ENCODE measurements at places on chromosomes 5 and 9.

DNA sequence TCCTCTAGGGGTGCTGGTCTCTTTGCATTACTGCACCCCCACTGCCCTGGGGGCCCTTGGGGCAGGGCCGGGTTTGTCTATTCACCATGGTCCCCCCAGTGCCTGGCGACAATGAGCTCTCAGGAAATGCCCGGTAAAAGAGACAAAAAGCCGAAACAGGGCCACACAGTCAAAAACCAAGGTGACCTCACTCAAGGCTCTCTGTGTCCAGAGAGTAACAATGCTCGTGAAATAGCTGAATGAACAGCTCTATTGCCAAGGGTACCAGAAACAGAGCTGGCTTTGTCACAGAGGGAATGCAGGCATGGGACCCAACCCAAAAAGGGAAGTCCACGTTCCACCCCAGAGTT, 16.0 kb downstream of the SH3PXD2B start:
- DNase-seq: no peak

DNA sequence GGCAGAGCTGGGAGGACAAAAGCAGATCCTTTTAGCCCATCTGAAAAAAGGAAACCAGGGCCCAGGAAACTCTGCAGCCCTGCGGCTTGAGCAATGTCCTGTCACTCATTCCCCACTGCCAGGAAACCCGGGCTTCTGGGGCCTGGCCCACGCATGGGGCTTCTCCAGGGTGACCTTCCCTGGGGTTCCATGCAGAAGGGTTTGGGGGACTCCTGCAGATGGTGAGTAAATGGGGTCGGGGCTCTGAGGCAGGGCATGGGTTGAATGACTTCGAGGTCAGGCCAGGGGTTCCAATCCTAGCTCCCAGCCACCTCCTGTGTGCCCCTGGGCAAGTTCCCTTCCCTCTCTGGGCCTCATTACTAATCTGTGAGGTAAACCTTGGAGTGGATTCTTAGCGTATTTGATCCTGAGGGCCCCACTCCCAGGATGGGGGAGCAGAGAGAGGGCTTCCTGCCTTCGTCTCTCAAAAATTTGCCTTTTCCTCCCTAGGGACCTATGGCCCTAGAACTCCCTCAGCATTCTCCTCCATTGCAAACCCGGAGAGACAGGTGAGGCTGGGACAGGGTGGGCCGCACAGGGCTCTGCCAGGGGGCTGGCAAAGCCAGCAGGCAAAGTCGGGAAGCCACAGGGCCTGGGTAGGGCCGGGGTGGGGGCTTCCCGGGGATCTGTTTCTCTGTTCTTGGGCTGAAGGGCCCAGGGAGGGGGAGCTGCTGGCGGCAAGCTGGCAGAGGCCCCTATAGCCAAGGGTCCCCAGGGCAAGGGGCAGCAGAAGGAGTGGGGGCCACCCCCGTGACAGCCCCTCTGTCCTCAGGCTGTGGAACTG, 25.8 kb downstream of the ADGRD2 start:
- no peak for DNase-seq

DNA sequence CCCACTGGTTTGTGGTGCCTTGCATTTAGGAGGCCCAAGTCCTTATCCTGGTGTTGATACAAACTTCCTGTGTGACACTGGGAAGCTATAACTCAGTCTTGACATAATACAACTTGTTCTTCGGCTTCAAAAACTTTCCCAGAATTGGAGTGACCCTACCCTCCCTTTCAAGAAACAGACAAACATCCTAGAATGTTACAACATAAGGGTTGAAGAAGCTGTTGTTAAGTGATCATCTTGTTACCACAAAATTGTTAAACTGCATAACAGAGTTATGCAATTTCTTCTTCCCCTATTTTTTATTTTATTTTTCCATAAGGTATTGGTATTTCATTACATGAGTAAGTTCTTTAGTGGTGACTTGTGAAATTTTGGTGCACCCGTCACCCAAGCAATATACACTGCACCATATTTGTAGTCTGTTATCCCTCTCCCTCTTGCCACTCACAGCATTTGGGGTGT, 21.3 kb downstream of the TLR4 start:
- DNase-seq: no peak

DNA sequence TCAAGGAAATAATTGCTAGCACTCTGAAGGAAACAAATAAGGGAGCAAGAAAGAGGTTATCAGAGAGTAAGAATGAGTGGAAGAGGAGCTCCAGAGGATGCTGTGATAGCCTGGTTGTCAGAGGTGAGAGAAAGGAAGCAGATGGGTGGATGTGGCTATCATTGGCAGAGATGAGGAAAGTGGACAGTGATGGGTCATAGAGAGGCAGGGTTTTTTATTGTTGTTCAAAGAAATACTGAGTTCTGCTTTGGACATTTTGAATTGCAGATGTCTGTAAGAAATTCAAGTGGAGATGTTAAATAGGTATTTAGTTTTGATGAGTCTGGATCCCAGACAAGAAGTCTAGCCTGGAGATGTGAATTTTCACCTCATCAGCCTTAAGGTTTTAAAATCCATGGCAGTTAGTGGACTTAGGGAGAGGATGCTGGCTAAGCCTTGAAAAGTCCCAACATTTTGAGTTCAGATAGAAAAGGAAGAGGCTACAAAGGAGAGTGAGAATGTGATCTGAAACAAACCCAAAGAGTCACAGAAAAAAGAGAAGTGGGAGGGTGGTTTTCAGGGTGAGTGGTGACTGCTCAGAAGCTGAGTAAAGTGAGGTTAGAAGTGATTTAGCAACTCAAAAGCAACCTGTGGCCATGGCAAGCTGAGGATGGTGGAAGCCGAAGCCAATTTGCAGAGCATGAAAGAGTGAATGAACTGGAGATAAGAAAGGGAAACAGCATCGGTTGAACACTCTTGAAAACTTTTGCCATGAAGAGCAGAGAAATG, 50.4 kb downstream of the PPIC start:
- DNase-seq: no peak

DNA sequence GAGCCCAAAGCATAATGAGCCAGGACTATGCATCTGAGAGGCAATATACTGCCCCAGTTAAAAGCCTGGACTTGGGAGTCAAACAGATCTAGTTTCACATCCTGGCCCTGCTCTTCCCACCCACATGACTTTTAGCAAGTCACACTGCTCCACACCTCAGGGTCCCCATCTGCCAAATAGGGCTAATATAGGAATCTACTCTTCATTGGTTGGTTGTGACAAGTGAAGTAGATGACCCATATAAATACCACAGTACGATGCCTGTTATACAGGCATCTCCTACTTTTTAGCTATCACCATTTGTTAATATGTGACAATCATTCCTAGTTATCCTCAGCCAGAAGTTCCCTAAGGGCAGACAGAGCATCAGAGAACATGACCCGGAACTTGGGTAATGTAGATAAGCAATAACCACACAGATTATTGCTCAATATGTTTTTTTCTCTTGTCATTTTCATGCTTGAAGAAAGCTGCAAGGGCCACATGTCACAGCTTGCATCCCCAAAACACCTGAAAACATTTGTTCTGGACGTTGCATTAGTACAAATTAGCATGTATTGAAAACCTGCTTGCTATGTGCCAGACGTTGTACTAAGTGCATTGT, 20.4 kb downstream of the ADAM19 start:
- DNase-seq: no peak

DNA sequence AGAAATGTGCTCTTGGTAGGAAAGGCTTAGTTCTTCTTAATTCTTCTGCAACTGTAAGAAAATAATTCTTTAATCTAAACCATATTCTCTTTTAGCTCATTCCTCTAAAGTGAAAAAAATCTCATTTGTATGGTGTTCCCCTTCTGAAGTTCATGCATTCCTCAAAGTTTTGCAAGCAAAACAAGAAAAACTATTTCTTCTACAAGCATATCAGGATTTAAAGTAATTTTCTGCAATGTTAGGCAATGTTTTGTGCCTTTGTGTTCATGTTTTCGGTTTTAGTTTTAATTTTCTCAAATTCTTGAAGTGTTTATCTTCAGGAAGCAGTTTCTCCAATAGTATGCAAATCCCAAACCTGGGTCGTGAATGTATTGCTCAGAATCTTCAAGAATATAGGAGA, 12.7 kb upstream of the GPR21 start:
- DNase-seq: no peak

DNA sequence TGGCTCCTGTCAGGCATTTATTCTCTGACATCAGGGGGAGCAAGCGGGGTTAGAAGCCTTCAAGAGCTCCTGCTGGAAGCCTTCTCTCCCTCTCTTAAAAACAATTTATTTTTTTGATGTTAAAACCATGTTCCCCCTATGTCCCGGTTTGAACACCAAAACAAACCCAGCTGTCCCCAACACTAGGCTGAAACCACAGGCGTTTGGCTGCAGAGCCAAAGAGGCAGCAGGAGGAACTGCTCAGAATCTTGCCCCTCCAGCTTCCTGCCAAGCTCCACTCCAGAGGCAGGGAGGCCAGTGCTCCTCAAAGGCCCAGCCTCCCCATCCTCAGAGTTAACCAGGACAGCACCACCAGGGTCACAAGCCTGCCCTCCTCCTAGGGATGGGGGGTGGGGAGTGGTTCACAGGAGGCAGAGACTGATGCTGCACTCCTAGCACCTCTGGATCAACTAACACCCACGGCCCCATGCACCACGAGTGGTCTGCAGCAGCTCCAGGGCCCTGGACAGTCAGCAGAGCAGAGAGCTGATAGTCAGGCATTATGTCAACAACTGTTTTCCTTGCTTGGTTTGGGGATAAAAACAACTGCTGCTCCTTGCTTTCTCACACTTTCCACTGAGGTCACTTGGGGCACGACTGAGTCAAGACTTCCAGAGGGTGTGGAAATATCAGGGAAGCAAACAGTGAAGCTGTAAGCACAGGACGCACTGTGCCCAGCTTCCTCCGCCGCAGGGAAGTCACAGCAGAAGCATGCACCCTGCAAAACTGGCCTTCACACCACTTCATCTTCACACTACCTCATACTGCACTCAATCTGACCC, 96.5 kb upstream of the ADRA1B start:
- no peak for DNase-seq

- no peak for DNase-seq
Measured at GRCh38 chr5:154706416-154706815, 48.8 kb upstream of the LARP1 start.

DNA sequence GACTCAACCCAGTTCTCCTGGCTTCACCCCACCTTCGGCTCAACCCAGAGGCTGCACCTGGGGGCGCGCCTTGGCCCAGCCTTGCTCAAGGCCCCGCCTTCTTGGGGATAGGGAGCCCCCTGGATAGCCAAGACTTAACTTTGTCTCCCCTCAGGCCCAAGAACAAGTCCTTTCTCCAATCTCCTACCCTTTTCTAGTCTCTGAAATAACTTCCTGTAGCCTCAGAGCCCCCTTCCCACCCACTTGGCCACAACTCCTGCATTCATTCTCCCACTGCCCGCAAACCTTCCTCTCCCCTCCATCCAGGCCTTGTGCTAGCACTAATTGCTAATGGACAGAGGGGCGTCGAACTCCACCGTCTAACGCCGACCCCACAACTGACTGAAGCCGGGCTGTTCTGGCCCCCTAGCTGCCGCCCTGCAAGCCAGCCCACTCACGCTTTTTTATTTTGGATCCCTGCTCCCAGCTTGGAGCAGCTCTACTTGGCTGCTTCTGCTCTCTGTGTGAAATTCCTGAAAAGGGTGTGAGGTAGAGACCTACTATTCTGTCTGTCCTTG, 579 bp upstream of the ASTN2 start:
- no peak for DNase-seq

DNA sequence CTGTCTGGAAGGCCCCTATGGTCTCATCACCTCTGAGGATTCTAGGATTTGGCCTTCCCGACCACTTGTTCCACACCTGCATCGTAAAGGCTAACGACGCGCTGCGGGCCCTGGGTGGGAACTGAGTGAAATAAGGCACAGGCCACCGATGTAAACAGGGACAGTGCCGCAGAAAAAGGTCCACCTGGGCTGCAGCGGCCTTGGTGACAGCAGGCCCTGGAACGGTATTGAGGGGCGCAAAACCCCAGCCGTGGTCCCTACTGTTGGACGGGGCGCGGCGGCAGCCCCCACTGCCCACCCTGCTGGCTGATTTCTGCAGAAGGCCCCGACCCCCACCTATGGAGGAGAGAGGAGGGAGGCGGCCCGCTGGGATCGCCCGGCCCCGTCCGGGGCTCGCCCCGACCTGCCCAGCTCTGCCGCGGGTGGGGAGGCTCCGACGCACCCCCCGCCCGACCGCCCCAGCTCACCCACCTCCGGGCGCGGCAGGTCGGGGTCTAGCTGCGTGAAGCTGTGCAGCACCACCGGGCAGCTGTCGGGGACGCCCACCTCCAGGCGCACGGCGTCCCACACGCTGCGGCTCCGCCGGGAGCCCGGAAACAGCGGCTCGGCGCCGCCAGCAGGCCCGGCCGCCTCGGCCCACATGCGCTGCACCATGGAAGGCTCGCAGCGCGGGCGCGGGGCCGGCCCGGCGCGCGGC, 391 bp downstream of the RALGDS start:
- no peak for DNase-seq

DNA sequence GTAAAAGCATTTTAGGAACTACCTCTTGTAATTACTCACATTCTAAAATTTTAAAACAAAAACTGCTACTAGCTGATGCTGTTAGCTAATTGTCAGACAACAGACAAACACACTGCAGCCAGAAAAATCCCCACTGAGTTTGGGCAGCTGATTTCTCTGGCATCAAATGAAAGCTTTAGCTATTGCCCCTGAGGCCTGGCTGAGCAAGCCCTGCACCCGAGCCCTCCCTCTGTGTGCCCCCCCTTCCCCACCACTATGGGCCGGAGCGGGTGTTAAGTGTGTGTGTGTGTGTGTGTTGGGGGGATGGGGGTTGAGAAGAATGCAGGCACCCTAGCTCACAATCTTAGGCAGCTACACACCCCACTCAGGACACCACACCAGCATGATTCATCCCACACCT, 2.4 kb downstream of the NEUROG1 start:
- no peak for DNase-seq

- DNase-seq: no peak
Measured at GRCh38 chr5:31863991-31864411, 225.1 kb downstream of the PDZD2 start.

GRCh38 chr5:38299585-38299984, 41.2 kb downstream of the EGFLAM start:
- DNase-seq: no peak

GRCh38 chr9:72807765-72808445, 144.9 kb downstream of the ALDH1A1 start:
- no peak for DNase-seq

DNA sequence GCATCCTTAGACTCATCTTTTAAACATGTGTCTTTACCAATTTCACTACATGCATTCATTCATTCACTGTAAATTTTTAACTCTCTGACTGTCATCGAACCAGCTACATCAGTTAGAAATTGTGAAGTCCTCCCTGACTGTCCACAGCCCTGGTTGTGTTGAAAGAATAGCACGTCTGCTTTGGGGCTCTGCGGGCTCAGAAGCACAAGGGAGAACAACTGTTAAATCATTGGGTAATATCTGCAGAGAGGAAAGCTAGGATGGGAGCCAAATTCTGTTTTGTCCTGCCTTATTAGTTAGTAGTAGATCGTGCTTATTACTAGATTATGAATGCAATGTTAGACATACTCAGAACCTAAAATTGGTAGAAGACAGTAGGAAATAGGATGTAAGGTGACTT, 26.3 kb upstream of the FAM120AOS start:
- DNase-seq: no peak
